ENCODE measurements at places on chromosomes 3 and 15.

- H3K27ac ChIP-seq = no peak overlapping the region
- DNase-seq = no peak
- no peaks in the 10 kb centered on the region for H3K4me1 ChIP-seq
- H3K4me3 ChIP-seq = no peak overlapping the region
Measured at GRCh38 chr15:59933607-59934006, 70.5 kb upstream of the FOXB1 start.

- no peak overlapping the region for H3K4me3 ChIP-seq
- no peak overlapping the region for H3K27ac ChIP-seq
- no peaks in the 10 kb centered on the region for H3K36me3 ChIP-seq
- DNase-seq = no peak
- peaks cover 42% of the 10 kb centered on the region for H3K27me3 ChIP-seq
- no peaks in the 10 kb centered on the region for H3K4me1 ChIP-seq
Measured at GRCh38 chr15:88207565-88207964, 49.0 kb downstream of the NTRK3 start.

DNA sequence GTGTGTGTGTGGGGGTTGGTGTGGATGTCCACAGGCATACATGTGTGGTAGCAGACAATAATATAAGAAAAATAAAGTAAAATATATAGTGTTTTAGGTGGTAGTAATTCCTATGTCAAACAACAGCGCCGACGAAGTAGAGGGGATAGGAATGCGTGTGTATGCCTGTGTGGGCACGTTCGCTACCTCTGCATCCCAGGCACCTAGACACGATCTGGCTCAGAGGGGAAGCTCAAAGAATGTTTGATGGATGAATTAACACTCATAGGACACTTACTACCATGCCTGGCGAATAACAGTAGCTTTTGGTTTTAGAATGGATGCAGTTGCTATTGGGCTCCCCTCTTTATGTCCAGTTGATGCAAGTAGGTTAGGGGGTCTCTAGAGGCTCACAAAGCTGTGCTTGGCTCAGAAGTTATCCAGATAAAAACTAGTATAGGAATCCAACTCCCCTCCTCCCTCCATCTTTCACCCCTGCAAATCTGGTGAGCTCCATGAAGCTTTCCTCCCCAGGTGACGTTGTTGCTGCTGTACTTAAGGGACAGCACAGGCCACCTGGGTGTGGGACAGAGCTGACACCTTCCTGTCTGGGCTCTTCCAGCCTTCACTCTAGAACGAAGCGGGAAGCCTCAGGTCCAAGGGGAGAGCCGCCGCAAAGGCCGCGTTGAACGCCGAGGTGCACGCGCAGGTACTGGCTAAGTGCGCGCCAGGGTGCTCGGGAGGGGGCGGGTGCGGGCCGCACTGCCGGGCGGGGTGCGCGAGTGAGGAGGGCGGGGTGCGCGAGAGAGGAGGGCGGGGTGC is 192.6 kb upstream of the LYSMD4 start:
- H3K4me3 ChIP-seq = peak overlapping the region; percentile 64
- no peaks in the 10 kb centered on the region for H3K4me1 ChIP-seq
- peak; percentile 57 for DNase-seq
- H3K36me3 ChIP-seq = peaks cover 13% of the 10 kb centered on the region

- DNase-seq = no peak
- H3K27me3 ChIP-seq = peaks cover 50% of the 10 kb centered on the region
- H3K36me3 ChIP-seq = no peaks in the 10 kb centered on the region
- no peak overlapping the region for H3K4me3 ChIP-seq
- H3K4me1 ChIP-seq = no peaks in the 10 kb centered on the region
Measured at GRCh38 chr15:61796056-61796455, 264.2 kb downstream of the VPS13C start.

- no peaks in the 10 kb centered on the region for H3K4me1 ChIP-seq
- no peak overlapping the region for H3K4me3 ChIP-seq
- H3K27me3 ChIP-seq = peaks cover 94% of the 10 kb centered on the region
- no peak overlapping the region for H3K27ac ChIP-seq
Measured at GRCh38 chr3:184381261-184382224, 1.7 kb downstream of the CHRD start.
